ENCODE measurements at places on chromosomes 1 and 21. TPM values are rescaled to one million over a fixed set of nuclear protein-coding genes. Genes with fewer than 3 reads are reported as not detected.

The RER1 gene
- total RNA-seq = 76.1 TPM

The SCCPDH gene
- 58.0 TPM for total RNA-seq

The OR2G6 gene
- not detected for total RNA-seq

The TBX19 gene
- 0.26 TPM for total RNA-seq

The CFHR5 gene
- not detected for total RNA-seq

The NCF2 gene
- 2.6 TPM for total RNA-seq

The LENEP gene
- total RNA-seq = 0.26 TPM

The RHBDL2 gene
- total RNA-seq = 0.26 TPM

The ZC3H11A gene
- total RNA-seq = 98.6 TPM

The WNT9A gene
- total RNA-seq = 1.0 TPM

The ST6GALNAC3 gene
- 0.51 TPM for total RNA-seq

The ETV3L gene
- not detected for total RNA-seq

The MRPS6 gene
- total RNA-seq = 20.0 TPM

DNA sequence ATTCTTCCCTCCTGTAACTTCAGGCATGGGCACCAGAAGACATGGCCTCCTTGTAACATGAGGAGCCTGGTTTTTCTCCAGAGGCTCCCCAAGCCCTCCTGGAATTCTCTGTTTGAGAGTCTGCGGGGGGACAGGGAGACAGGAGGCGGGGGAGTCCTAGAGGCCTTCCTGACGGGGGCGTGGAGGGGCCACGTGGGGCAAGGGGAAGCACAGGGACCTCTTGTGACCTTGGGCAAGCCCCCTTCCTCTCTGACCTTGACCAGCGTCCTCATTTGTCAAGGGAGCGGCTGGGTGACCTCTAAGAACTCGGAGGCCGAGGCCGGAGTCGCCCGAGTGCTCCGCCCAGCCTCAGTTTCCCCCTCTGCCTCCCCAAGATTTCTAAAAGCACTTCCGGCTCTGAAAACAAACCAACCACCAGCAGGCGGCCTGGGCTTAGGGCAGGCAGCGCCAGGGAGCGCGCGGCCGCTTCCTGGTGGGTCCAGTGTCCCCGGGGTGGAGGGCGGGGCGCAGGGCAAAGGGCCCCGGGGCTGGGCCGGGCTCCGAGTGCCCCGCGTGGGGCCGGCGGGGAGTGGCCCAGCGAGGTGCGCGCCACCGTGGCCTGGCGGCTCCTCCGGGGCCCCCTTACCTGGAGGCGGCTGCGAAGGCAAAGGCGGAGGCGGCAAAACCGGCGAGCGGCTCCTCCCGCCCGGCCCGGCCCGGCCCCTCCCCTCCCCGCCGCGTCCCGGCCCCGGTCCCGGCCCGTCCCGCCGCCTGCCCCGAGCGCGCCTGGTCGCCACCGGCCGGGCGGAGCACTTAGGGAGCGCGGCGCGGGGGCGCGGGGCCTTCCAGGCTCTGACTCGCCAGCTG, at the start of gene TMCO4:
TMCO4 (minus strand) TSS at position 687 of the 846 bp plus-strand sequence. CDS start 19,158 bp downstream, outside the sequence.
- DNase-seq = peak; percentile 39

- DNase-seq = no peak
Measured at GRCh38 chr1:93603106-93603505, 78.5 kb downstream of the BCAR3 start.

GRCh38 chr1:230307213-230307612, 118.9 kb downstream of the PGBD5 start:
- peak; percentile 54 for DNase-seq

GRCh38 chr21:43192501-43193081, 23.8 kb downstream of the CRYAA start:
- DNase-seq = no peak

- no peak for DNase-seq
Measured at GRCh38 chr1:34054920-34055319, 110.1 kb downstream of the CSMD2 start.

DNA sequence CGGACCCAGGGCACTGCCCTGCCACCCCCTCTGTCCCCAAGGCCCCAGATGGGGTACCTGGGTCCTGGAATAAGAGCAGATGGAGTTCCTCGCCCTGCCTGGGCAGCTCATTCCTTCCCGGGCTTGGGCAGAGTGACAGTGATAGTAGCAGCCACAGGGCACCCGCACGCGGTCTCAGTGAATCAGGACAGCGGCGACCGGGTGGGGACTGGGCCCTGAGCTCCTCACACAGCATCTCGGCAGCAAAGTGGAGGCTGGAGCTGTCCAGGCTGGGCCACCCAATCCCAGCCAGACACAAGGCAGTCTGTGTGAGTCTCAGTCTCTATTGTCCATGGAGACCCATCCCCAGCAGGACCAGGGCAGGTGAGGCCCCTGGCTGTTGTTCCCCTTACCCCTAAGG, 37.4 kb upstream of the CCDC27 start:
- DNase-seq = no peak

DNA sequence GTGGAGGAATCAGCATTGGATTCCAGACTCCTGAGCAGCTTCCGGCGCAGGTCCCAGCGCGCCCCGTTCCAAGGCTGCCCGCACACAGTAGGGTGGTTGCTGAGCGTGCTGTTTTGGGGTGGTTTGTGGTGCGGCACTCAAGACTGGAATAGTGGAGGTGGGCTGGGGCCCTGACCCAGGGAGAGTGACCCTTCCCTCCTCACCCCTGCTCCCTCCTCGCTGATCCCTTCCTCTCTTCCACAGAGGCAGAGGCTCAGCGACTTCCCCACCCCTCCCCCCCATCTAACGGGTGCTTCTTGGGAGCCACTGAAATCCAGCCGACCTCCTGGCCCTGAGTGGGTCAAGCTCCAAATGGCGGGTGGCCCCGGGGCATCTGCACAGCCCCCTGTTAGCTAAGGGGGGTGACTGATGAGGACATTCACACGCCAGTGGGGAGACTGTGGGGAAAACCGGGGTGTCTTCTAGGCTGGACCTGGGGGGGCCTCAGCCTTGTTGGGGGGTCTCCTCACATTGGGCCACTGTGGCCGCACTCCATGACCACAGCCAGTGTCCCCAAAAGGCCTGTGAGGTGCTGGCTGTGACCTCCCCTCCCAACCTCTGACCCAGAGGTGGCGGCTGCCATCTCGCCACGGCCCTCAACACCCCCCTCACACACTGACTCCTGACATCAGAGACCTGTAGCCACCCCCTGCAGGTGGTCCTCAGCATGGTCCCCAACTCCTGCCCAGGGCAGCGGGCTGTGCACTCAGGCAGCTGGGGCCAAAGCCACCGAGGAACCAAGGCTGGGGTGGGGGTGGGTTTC, 3.9 kb upstream of the HES4 start:
- no peak for DNase-seq

GRCh38 chr1:169146576-169147214, 40.2 kb downstream of the ATP1B1 start:
- no peak for DNase-seq

- DNase-seq = peak; percentile 64
Measured at GRCh38 chr1:45880930-45881329, 77.5 kb downstream of the MAST2 start.

- peak; percentile 27 for DNase-seq
Measured at GRCh38 chr1:169348383-169349036, 19.1 kb downstream of the NME7 start.

Measured in fibroblast of lung (primary cell).